T-cell (primary cell): ENCODE measurements at places on chromosomes 1 and 21. TPM values are rescaled to one million over a fixed set of nuclear protein-coding genes. Genes with fewer than 3 reads are reported as not detected.
A peak's percentile ranks its signal among the peaks of the same experiment; 100 is the strongest.

Gene SH2D1B
- total RNA-seq: 1.5 TPM

Gene TMCO4
- 22.3 TPM for total RNA-seq

Gene EDN2
- total RNA-seq: not detected

Gene STIL
- total RNA-seq: 1.5 TPM

Gene MRAP
- total RNA-seq: not detected

Gene MTF2
- 47.4 TPM for total RNA-seq

Gene ADAR
- total RNA-seq: 220 TPM

Gene C1orf115
- 1.6 TPM for total RNA-seq

Gene C1orf185
- total RNA-seq: not detected

Gene IPO9
- 38.6 TPM for total RNA-seq

DNA sequence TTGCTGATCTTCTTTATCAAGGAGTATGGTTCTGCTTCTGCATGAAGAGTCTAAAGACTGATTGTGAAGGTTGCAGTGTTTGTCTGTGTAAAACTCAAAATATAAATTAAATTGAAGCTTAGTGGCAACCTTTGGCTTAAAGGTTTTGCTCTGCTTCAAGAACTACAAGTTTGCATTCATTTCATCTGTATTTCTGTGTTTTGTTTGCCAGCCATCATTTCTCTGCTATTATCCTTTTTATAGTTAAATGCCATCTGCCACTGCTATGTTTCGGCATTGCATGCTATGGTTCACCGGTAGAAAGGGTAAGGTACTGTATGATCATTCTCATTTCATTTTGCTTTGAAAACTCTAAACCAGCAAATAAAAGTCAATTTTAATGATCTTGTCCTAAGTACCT is 52.9 kb downstream of the OSBPL9 start:
- no peaks in the 10 kb centered on the region for H3K36me3 ChIP-seq
- H3K27me3 ChIP-seq: no peaks in the 10 kb centered on the region
- no peak for DNase-seq
- no peaks in the 10 kb centered on the region for H3K4me1 ChIP-seq
- no peak overlapping the region for H3K27ac ChIP-seq
- no peak overlapping the region for H3K4me3 ChIP-seq

GRCh38 chr1:204201348-204202040 is 5.2 kb upstream of the KISS1 start:
- H3K27ac ChIP-seq: no peak overlapping the region
- H3K4me3 ChIP-seq: no peak overlapping the region
- no peaks in the 10 kb centered on the region for H3K36me3 ChIP-seq
- DNase-seq: no peak
- peaks cover 7% of the 10 kb centered on the region for H3K4me1 ChIP-seq

GRCh38 chr1:20431176-20431460 is 54.9 kb downstream of the CAMK2N1 start:
- DNase-seq: no peak
- no peaks in the 10 kb centered on the region for H3K4me1 ChIP-seq
- H3K27me3 ChIP-seq: peaks cover 50% of the 10 kb centered on the region
- H3K27ac ChIP-seq: no peak overlapping the region
- no peaks in the 10 kb centered on the region for H3K36me3 ChIP-seq

GRCh38 chr1:29238620-29239002 is 2.3 kb downstream of the PTPRU start:
- H3K4me1 ChIP-seq: peaks cover 6% of the 10 kb centered on the region
- H3K27ac ChIP-seq: no peak overlapping the region
- no peak overlapping the region for H3K4me3 ChIP-seq
- no peaks in the 10 kb centered on the region for H3K36me3 ChIP-seq
- peaks cover 5% of the 10 kb centered on the region for H3K27me3 ChIP-seq

DNA sequence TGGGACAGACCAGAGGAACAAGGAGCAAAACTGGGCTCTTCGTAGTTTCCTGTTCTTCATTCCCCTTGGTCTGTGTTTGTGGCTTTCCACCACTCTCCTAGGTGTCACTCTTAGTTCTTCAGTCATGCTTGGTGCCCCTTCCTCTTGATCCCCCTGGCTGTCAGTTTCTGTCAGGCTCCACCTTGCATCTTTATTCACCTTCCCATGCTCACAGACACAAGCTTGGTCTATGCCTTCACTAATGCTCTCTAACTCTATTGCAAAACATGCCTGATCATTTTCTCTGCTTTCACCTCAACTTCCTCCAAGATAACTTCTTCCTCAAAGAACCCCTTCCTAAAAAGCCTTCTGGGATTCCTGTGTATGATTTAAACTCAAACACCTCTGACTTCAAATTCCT is 122.9 kb downstream of the GLUL start:
- H3K27ac ChIP-seq: no peak overlapping the region
- H3K4me3 ChIP-seq: no peak overlapping the region
- H3K36me3 ChIP-seq: no peaks in the 10 kb centered on the region
- H3K4me1 ChIP-seq: no peaks in the 10 kb centered on the region
- no peak for DNase-seq

- no peak for DNase-seq
- H3K27me3 ChIP-seq: peaks cover 26% of the 10 kb centered on the region
- no peak overlapping the region for H3K4me3 ChIP-seq
- no peak overlapping the region for H3K27ac ChIP-seq
- no peaks in the 10 kb centered on the region for H3K36me3 ChIP-seq
Measured at GRCh38 chr1:17197696-17198095, 7.2 kb upstream of the PADI1 start.

DNA sequence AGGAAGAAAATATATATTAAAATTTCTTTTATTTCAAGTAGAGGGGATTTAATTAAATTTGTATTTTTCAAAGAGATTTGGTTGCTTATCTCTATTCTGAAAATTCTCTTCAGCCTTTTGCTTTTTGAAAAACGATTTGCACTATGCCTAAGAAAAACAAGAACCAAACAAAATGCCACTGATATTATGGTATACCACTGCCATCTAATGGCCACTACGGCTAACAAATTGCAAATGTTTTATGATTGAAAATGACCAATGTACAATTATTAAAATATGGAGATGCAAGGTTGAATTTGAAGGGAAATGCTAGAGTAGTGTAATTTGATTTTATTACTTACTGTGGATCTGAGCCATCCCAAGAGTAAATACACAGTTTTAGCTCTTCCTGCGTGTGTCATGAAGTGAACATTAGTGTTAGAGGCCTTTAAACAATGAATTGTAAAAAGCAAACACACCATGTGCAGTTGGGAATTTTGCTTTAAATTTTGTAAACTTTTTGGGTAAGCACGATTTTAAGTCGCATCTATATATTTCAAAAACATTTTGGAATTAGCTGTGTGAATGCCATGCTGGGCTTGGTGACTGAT is 137.4 kb upstream of the USP25 start:
- H3K36me3 ChIP-seq: no peaks in the 10 kb centered on the region
- DNase-seq: no peak
- H3K4me1 ChIP-seq: no peaks in the 10 kb centered on the region
- H3K27ac ChIP-seq: no peak overlapping the region
- H3K27me3 ChIP-seq: no peaks in the 10 kb centered on the region

DNA sequence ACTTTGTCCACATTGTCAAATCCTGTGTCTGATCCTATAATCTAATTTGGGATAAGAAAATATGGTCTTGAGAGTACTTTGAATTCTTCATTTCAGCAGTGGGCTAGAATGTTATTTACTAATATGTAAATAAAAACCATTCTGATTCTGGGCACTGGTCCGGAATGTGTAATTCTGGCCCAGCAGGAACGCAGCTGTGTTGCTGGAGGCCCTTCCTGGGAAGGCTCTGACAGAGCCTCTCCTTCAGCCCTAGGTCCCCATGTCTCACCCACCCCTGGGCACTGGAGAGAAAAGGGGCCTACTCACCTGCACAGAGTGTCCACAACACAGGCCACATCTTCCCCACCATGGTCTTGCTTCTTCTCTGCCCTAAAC is 251 bp downstream of the GPA33 start:
- peak overlapping the region; percentile 89 for H3K27ac ChIP-seq
- H3K36me3 ChIP-seq: no peaks in the 10 kb centered on the region
- H3K4me1 ChIP-seq: peaks cover 39% of the 10 kb centered on the region
- no peaks in the 10 kb centered on the region for H3K27me3 ChIP-seq

DNA sequence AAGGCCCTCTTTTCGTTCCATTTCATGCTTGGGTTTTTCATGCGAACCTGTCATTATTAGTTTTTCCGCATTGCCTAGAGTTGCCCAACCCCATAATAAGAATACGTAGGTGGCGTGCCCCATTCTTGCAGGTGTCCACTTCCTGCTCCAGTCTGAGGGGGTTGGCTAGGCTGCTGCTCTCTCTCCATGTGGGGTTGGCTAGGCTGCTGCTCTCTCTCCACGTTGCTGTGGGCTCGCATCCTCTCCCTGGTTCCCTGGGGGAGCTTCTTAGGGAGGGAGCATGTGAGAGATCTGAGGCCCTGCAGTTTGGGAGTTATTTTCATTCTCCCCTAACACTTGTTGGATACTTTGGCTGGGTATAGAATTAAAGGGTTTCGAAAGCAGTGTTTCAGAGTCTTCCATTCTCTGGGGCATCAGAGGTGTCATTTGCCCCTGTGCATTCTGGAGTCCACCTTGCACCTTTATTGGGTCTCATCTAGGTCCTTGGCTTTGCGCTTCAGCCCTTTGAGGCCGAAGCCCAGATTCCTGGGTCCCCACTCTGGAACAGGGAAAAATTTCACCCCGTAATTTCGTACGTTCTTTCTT is 8.6 kb downstream of the C1orf35 start:
- peaks cover 16% of the 10 kb centered on the region for H3K4me1 ChIP-seq
- no peak for DNase-seq
- H3K36me3 ChIP-seq: peaks cover 53% of the 10 kb centered on the region
- no peak overlapping the region for H3K4me3 ChIP-seq
- H3K27me3 ChIP-seq: no peaks in the 10 kb centered on the region
- H3K27ac ChIP-seq: no peak overlapping the region

DNA sequence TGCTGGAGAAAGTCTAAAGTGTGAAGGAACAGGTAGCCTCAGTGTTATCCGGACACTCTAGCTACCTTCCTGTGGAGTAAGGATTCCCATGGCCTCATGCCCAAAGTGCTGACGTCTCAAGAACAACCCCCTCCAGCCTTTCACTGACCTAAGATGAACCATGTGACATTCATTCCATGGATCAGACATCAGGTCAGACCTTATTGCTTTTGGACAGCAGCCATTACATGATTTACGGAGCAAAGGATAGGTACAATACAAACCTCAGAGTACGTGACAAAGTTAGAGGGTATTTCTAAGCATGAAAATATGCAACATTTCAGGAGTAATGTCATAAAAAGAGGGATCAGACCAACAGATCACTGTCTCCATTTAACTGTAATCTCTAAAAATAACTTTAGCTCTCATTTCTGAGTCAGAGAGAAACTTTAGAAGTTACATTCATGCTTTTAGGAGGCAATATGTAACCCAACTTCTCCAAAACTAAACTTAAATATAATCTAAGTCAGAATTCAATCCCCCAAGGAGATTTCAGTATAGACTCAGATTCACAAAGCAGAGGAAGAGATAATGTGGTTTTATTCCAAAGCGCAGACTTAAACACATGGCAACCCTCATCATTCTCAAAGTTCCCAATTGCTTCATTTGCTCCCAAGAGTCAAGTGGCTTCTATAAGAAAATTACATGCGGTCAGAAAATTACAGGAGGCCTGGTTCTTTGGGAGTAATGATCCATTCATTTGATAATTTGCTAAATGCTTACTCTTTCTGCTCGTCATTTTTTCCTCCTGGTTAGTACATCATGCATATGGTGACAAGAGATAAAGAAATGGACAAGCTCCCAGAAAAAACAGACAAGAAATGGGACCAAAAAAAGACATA is 280.4 kb downstream of the SETD4 start:
- H3K4me1 ChIP-seq: no peaks in the 10 kb centered on the region
- DNase-seq: no peak

DNA sequence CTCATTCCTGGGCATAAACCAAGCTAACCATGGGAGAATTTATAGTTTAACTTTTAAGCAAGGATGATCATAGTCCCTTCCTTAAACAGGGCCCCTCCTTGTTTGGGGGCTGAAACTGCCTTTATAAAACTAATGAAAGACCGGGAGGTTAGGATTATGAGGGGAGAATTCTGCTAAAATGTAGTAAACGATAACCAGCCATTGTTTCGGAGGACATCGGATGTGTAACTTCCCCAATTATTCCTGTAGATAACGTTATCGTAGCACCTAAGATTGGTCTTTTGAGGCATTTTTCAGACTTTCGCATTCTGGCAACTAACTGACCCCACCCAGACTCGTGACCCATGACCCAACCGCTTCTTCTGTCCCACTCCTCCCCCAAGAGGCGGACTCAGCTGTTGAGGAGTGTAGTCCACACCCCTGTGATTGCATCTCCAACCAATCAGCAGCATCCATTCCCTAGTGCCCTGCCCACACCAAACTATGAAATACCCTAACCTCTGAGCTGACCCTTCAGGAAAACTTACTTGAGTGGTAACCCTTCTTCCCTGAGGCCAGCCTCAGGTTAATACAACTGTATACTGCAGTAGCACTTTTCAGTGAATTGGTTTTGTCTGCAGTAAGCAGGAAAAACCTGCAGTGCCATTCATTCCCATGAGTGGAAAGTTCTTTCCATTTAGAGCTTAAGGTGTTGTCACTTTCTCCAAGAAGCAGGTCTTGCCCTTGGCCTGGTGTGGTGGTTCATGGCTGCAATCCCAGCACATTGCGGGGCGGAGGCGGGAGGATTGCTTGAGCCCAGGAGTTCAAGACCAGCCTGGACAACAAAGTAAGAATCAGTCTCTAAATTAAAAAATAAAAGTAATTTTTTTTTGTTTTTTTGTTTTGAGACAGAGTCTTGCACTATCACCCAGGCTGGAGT is 823 bp upstream of the SYF2 start:
- H3K4me1 ChIP-seq: peaks cover 12% of the 10 kb centered on the region
- H3K27ac ChIP-seq: peak overlapping the region; percentile 96
- DNase-seq: peak; percentile 43
- H3K4me3 ChIP-seq: peak overlapping the region; percentile 100
- no peaks in the 10 kb centered on the region for H3K27me3 ChIP-seq

DNA sequence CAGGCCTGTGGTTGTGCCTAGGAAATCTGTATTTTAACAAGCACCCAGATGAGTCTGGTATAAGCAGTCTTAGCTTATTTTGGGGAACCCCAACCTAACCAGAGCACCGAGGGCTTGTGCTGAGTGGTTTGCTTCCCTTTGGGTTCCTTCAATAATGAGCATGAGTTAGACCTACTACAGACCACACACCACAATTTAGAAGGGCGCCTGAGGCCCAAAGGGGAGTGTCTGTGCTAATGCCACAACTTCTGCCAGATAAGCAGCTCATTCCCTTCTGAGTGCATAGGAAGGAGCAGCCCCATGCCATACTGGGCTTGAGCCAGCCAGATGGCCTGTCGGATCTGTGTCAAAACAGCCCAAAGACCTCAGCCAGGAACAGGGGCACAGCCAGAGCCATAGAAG is 15.4 kb upstream of the LSS start:
- DNase-seq: no peak
- no peaks in the 10 kb centered on the region for H3K27me3 ChIP-seq
- no peak overlapping the region for H3K27ac ChIP-seq
- H3K36me3 ChIP-seq: peaks cover 23% of the 10 kb centered on the region
- no peaks in the 10 kb centered on the region for H3K4me1 ChIP-seq

- peaks cover 25% of the 10 kb centered on the region for H3K4me1 ChIP-seq
- no peak overlapping the region for H3K4me3 ChIP-seq
- no peak overlapping the region for H3K27ac ChIP-seq
- no peaks in the 10 kb centered on the region for H3K36me3 ChIP-seq
- peaks cover 55% of the 10 kb centered on the region for H3K27me3 ChIP-seq
Measured at GRCh38 chr1:21935891-21936365, 1.2 kb downstream of the HSPG2 start.
